ENCODE measurements at places on chromosomes 3 and 15. TPM values are rescaled to one million over a fixed set of nuclear protein-coding genes. Genes with fewer than 3 reads are reported as not detected.
A peak's percentile ranks its signal among the peaks of the same experiment; 100 is the strongest.

Gene MEGF11
- not detected for total RNA-seq

GRCh38 chr3:122409446-122409845 lies 6.4 kb downstream of the WDR5B start:
- peak overlapping the region; percentile 3 for H3K27ac ChIP-seq
- no peak for DNase-seq
- H3K36me3 ChIP-seq = peaks cover 52% of the 10 kb centered on the region
- H3K4me1 ChIP-seq = peaks cover 41% of the 10 kb centered on the region

- no peaks in the 10 kb centered on the region for H3K36me3 ChIP-seq
- peaks cover 2% of the 10 kb centered on the region for H3K27me3 ChIP-seq
- H3K27ac ChIP-seq = no peak overlapping the region
- H3K4me3 ChIP-seq = no peak overlapping the region
- DNase-seq = no peak
- peaks cover 2% of the 10 kb centered on the region for H3K4me1 ChIP-seq
Measured at GRCh38 chr3:185656321-185656840, 70.3 kb downstream of the SENP2 start.

GRCh38 chr3:12544652-12545472 lies 437 bp downstream of the MKRN2OS start:
- H3K4me1 ChIP-seq = no peaks in the 10 kb centered on the region
- H3K27ac ChIP-seq = no peak overlapping the region
- H3K36me3 ChIP-seq = no peaks in the 10 kb centered on the region
- DNase-seq = no peak
- no peak overlapping the region for H3K4me3 ChIP-seq
